Hepatic stellate cell (primary cell): ENCODE measurements at places on chromosomes 12 and 14.

DNA sequence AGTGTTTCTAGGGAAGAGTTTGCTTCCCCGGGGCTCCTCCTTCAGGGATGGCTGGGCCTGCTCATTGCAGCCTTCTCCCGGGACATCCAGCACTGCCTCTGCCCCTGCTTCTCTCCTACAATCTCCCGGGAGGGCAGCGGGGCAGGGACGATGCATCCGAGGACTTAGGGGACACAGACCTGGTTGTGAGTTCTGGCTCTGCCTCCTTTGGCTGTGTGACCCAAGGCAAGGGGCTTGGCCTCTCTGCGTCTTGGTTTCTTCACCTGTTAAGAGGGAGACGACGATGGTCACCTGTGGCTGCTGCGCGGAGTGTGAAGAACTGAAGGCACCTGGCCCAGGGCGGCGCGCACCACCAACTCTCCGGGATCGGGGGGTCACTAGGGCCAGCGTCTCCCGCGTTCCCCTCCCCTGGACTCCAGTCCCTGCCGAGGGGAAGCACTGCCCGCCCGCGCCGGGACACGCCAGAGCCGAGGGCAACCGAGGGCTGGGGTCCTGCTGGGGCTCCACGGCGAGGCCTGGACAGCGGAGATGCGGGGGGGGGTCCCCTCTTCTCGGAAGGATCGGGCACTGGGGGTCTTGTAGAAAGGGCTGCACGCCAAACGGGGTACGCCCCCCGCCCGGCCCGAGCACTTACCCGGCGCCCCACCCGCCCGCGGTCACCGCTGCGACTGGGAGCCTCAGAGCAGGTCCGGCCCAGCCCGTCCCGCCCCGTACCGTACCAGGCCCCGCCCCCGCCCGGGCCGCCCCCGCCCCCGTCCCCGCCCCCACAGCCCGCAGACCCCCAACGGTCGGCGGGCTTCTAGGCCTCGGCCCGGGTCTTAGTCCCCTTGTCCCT lies at the start of gene HVCN1:
TSS of gene HVCN1 (minus strand) at position 670 of the 835 bp plus-strand sequence. CDS start 5,870 bp downstream, outside the sequence.
- peak; percentile 68 for DNase-seq

DNA sequence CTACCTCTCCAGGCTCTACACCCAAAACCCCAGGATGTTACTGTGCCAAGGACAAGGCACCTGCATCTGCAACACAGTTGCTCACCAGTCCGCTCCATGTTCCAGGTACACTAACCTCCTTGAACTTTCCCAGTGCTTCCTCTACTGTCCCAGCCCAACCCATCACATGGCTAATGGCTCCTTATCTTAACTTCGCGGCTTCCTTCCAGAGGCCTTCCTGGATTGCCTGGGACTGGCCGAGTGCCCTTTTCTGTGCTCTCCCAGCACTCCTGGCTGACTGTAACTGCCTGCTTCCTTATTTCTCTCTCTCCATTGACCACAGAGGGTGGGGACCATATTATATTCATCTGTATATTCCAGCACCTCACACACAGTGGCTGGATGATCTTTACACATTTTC lies 20.9 kb downstream of the POMT2 start:
- no peak for DNase-seq

- DNase-seq: peak; percentile 65
These were observed 119.7 kb downstream of the FBXL14 start for GRCh38 chr12:1474574-1475153.

DNA sequence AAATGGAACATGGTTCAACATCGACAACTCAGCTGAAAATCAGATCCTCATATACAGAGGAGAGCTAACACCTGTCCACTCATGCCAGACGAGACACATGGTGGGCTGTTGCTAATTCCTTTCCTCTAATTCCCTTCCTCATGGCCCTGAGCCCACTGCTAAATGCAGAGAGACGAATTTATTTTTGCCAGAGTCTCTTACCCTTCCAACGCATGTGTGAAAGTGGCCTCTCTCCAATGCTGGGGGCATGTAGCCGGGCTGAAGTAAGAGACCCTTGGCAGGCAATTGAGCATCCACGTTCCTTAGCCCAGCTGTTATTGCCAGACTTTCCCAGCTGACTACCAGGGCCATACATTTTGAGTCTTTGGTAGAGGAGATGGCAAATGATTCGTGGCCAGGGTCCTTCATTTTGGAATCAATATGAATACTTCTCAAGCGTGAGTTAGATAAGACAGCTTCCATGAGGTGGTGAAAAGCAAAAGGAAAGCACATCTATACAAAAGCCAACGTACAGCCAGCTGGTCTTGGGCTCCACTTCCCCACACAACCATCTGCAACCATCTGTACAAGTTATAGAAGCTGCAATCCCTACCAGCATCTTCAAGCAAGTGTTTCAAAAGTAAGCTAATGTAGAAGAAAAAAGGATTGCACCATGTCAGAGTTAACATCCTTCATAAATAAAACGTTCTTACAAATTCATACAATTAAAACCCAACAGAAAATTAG lies 28.6 kb downstream of the CORO1C start:
- no peak for DNase-seq

- DNase-seq: no peak
These were observed 6.4 kb downstream of the NKX2-1 start for GRCh38 chr14:36513451-36514277.

GRCh38 chr12:38113991-38114390 lies 202.6 kb upstream of the ALG10B start:
- DNase-seq: no peak
